ENCODE measurements at places on chromosomes 7 and 10.
A peak's percentile ranks its signal among the peaks of the same experiment; 100 is the strongest.

- DNase-seq, result no peak
Observed at GRCh38 chr7:137960020-137960419, 41.9 kb downstream of the CREB3L2 start.

DNA sequence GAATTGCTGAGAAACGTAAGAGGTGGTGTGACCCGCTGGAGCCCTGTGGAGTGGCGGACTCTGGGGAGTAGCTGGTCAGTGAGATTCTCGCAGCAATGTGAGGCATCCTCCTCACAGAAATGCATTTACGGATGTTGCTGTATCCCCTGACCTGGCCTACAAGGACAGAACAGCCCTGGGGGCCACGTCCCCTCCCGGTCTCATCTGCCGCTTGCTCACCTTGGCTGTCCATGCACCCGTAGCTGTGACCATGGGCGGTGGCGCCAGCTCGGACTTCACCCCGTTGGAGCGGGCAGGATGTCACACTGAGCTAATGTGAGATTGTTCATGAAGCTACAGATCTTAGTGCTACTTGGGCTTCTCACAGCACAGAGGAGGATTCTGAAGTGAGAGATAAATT lies 193.8 kb downstream of the EBF3 start:
- DNase-seq, result no peak

DNA sequence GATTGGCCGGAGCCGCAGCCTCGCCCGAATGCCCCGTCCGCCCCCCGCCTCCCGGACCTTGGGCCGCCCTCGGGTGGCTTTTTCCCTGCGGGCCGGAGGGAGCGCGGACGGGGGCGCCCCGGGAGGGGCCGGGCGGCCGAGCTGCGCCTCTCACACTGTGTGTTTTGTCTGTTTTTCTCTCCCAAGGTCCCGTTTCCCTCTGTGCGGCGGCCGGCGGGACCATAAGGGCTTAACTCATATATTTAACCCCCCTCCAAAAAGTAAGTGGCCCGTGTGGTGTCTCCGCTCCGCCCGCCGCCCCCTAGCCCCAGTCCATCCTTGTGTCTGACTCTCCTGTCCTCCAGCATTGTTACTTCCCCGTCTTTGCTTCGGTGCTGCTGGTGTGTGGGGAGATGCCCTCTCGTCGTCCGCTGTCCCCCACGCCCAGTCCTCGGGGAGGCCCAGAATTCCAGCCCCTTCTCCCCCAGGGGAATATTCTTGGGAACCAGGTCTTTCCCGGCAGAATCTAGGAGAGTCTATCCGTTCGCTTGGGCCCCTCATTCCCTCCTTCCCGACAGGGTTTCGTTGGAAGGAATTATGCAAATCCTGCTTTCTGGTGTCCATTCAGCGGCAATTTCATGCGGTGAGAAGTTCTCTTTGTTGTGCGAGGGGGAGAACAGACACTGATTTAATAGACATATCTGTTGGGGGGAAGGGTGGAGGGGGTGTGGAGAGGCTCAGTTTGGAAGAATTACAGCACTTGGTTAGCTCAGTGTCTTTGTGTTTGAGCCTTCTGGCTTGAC lies 1.3 kb downstream of the LCOR start:
- DNase-seq, result peak; percentile 15

GRCh38 chr10:122995936-122996335 lies 12.7 kb downstream of the IKZF5 start:
- no peak for DNase-seq

- DNase-seq, result no peak
Observed at GRCh38 chr10:70540789-70541360, 61.7 kb downstream of the PRF1 start.

- DNase-seq, result no peak
Observed at GRCh38 chr7:157710396-157710795, 373.6 kb downstream of the DNAJB6 start.

DNA sequence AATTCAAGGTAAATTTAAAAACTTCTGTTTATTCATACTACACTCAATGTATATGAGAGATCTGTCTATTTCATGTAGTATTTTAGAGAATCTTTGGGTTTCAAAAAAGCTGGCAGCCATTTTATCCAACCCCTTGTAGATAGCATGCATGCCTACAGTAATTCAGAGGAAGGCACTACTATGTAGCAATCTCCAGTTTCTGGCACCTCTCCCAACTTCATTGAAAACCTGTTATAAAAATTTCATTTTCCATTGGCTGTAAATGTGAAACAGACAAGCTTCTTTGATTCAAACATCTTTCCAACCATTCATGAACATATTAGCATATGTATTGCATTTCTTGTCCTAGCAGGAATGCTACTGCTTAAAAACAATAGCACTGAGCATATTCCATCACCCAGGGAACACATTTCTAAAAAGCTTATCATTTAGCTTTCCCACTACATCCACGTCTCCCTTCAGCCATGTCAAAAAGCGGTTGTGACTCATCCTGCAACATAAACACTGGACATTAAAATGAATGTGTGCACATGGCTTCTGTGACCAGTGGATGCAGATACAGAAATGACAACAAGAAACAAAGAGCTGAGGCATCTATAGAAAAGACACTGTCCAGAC lies 330.4 kb upstream of the AOAH start:
- DNase-seq, result no peak

- DNase-seq, result no peak
Observed at GRCh38 chr10:105197598-105198364, 556.7 kb downstream of the SORCS3 start.

- no peak for DNase-seq
Observed at GRCh38 chr7:29116361-29117200, 29.8 kb downstream of the CPVL start.

- no peak for DNase-seq
Observed at GRCh38 chr10:1190052-1190395, 133.8 kb downstream of the WDR37 start.

Data from iPS-NIHi11 (cell line).